Head of caudate nucleus (tissue), 42 donors: ENCODE measurements at places on chromosomes 7 and 10.
A peak's percentile ranks its signal among the peaks of the same experiment; 100 is the strongest.

DNA sequence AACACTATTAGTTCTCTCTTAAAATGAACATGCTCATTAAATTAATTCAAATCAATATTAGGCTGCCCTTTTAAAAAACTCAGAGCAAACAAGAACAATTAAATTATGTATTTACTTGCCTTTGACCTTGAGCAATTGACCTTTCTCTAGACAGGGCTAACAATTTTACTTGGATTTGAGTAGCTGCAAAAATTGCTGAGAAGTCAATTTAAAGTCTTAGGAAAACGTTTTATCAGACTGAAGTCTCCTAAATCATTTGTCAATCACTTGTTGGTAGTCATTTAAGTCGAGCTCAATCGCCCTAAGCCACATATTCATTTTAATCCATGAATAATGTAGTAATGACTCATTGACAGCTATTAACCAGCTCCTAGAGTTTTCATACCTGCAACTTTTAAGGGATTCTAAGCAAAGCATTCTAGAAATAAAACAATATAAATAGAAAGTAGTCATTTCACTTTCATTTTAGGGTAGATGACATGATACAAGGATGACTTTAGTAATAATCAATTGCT, 84.9 kb upstream of the SEC61G start:
- DNase-seq = no peak

DNA sequence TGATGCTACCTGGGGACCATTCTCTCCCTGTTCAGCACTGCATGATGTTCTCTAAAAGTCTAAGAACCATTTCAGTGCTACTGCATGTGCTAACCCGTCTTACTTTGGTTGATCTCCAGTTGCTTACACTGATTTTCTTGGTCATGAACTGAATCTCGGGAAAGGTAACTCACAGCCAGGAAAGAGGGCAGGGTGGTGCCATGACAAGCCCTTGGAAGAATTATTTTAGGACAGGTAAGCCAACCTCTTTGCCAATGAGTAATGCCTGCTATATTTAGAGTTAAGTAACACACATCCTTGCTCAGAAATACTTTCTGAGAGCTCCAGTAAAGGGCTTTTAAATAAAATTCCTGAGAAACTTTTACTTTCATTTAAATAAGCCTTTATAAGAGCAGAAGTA, 126.7 kb downstream of the ARL4A start:
- no peak for DNase-seq

DNA sequence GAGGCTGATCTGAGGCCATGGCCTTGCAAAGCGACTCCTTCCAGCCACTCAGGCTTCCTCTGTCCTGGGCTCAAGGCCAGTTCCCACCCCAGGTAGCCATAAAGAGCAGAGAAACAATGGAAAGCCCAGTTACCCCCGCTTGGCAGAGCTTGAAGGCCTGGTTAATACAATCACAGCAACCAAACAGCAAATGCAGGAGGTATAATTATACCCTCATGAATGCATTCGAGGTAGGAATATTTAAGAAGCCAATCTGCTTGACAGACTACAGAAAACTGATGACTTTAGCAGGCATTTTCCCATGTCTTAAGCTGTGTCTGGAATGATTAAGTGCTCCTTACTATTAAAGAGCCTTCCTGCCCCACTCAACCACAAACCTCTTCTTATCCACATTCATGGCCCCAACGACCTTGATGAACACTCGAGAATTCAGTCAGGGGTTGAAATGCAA, 114.1 kb upstream of the MACROH2A2 start:
- DNase-seq = no peak

GRCh38 chr10:48700493-48700892, 15.8 kb downstream of the WDFY4 start:
- no peak for DNase-seq

- no peak for DNase-seq
Observed at GRCh38 chr10:52313256-52313932, 687 bp upstream of the DKK1 start.

DNA sequence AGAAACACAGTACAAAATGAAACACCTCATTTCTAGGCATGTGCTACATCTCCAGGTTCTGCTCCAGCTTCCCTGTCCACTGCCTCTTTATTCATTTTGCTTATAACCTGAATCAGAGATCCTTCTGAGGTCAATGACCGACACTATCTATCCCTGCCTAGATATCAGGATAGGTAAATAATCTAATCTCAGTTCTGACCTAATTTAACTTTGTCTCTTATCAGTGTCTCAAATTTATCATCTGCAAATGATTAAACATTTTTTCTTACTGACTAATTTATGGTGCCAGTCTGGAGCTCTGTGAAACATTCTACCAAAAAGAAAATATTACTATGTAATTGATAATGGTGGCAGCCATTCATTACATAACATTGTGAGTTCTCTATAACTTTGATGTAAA, 61.1 kb downstream of the SGCE start:
- DNase-seq = no peak

DNA sequence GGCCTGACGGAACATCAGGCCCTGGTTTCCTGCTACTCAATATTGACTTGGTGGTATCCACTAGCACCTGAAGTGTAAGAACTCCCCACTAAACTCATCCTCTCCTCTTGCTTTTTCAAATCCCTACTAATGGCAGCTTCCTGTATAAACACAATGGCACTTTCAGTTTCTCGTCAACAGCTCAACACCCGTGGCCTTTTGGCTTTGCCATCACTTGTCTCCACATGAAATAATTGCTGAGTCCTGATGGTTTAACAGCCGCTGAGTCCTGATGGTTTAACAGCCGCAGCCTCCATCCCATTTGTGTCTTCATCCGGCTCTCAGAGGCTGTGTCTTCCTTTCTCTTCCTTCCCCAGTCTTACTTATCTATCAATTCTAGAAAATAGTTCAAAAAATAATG, 261.4 kb upstream of the PITRM1 start:
- no peak for DNase-seq

DNA sequence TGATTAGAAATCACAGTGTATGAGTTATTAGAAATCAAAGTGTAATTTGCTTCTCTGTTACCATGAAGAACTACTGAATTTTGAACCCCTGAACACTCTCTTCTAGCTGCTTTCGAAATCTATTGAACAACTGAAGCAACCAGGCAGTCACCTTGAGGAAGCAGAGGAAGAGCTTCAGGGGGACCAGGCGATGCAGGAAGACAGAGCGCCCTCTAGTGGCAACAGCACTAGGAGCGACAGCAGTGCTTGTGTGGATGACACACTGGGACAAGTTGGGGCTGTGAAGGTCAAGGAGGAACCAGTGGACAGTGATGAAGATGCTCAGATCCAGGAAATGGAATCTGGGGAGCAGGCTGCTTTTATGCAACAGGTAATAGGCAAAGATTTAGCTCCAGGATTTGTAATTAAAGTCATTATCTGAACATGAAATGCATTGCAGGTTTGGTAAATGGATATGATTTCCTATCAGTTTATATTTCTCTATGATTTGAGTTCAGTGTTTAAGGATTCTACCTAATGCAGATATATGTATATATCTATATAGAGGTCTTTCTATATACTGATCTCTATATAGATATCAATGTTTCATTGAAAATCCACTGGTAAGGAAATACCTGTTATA, 170.7 kb downstream of the HDAC9 start:
- DNase-seq = peak; percentile 88

DNA sequence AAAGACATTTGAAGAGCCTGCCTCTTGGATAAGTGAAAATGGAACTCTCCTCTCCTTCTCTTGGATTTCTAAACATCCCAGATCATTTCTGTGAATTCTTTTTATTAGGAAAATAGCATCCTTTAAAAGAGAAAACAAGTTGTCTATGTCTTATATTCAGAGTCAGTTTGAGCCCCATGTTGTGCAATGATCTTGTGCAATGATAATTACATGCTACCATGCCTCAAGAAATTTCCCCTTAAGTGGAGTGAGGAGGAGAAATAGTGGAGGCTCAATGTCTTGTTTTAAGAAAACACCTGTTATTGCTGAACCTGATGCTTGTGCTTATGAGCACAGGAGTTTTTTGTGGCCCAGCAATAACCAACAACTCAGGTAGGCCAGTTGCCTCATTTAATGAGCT, 103.6 kb downstream of the NPSR1 start:
- DNase-seq = no peak

DNA sequence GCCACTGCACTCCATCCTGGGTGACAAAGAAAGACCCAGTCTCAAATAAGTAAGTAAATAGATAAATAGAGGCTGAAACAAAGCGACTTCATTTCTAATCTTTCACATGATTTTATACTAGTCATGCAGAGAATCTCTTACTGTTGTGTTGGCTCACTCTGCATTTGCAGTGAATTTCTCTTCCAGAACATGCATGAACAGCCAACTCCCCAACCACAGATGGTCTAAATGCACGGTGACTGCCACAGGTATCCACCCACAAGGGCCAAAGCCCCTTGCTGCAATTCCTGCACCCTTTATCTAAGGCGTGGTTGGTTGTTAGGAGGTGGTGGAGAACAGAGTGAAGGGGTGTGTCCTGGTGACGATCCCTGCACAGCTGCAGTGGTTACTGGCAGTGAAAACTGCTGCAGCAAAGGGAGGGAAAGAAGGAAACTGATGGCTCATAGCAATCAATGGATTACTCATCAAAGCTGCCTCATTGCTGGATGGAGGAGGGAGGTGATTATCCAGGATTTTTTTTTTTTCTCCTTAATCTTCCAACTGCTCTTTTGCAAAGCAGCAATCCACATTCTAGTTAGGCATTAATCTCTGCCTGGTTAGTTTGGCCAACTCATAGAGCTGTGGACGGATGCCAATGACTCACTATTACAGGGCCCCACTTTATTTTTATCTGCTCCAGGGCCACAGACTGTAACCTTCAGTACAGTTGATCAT, 50.6 kb downstream of the PRTFDC1 start:
- peak; percentile 42 for DNase-seq

GRCh38 chr7:5363729-5364128, 59.9 kb downstream of the TNRC18 start:
- DNase-seq = no peak

DNA sequence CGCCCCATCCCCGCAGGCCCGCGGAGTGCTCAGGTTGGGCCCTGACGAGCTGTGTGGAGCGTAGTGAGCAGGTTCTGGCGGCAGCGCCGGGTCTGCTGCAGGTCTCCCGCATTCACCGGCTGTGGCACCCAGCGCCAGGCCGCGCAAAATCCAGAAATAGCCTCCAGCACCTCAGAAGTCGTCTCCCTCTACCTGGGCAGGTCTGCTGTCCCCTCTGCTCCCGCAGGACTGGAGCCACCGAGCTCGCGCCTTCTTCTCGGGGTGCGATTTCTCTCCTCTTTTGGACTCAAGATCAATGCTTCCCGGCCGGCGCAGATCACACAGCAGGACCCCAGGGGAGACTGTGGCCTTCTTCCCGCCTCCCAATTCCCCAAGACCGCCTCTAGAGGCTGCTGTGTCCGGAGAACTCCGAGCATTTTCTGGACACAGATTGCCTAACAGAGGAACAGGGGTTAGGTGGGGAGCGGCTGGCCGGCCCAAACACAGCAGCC, 8.4 kb downstream of the TLX1 start:
- DNase-seq = no peak

DNA sequence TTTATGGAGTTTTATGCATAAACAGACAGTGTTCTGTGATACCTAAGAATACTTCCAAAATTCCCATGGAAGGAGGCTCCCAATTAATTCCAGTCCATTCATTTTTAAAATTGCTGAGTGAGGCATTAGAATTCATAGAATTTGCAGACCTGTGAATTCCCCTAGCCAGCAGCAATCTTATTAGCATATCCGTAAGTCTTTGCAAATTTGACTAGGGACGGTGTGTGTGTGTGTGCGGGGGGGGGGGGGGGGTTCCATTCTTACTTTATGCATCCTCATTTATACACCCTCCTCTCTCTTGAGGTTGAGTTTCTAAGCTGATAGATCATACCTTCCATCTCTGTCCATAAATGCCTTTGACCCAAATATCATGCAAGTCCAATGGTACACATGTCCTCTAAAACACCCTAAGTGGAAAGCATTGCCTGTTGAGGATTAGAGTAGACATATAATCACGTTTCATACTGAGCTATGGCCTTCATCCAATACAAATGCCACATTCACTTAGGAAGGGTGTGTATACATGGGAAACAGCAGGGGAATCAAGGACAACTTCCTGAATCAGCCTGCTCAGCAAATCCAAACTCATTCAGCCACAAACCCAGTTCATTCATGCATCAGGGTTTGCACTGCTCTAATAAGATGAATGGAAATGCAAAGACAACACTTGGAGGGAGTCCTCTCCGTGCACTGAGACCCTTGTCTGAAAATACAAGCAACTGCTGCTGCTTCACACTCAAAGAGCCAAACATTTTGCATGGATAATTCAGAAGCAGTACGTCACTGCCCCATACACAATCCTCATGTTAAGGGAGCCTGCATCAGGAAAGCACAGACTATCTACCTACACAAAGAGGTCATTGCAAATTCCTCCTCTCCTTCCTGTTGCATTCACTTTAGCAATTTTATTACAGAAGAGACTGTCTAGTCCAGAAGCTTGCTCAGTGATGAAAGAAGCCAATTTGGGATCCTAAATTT, 350.8 kb downstream of the KCNMA1 start:
- no peak for DNase-seq

- DNase-seq = no peak
Observed at GRCh38 chr7:138713191-138713590, 12.0 kb upstream of the SVOPL start.

GRCh38 chr10:89428877-89429276, 14.5 kb downstream of the IFIT5 start:
- no peak for DNase-seq

DNA sequence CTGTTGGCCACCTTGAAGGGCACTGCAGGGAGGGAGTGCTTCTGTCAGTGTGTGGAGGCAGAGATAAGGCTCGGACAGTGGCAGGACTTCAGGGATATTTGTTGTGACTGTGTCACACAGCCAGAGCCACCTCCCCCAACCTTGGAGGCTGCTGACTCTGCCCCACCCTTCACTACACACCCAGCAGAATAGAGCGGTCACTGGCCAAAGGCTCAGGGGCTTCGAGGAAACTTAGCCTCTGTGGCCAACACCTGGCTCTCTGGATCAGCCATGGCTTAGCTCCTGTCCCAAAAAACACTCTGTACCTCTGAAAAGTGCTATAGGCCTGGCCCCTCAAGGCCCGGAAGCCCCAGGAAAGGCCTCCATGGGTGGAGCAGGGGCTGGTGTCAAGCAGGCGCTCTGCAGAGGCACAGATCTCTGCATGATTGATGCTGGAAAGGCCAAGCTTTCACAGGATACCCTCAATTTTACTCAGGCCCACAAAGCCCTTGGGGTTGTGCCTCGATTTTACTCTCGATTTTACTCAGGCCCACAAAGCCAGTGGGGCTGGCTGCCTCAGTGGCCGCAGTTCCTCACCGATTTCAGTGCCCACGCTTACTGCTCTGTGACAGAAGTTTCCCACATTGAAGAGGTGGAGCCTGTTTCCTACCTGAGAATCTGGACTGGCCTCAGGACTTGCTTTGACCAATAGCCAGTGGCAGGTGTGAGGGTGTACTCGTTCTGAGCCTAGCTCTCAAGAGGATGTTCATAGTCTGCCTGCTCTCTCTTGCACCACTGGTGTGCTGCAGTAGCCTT, 113.2 kb upstream of the GPR26 start:
- no peak for DNase-seq
